ENCODE measurements at places on chromosomes 6 and 20. TPM values are rescaled to one million over a fixed set of nuclear protein-coding genes. Genes with fewer than 3 reads are reported as not detected.
A peak's percentile ranks its signal among the peaks of the same experiment; 100 is the strongest.

GRCh38 chr6:44052419-44053023, 74.7 kb downstream of the MRPL14 start:
- peak; percentile 29 for DNase-seq

DNA sequence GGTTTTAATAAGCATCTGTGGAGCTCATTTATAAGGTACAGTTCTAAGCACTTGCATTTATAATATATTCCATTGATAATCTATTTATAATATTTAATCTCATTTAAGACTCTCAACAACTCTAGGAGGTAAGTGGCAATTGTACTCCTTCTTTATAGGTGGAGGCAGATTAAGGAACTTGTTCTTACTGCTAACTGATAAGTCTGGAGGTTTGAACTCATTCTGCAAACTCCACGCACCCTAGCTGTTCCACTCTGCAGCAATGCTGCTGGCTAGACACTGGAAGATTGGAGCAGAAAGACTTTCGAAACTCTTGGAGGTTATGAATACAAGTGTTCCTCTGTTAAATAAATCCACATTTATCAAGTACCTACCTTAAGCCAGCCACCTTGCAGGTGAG, 793 bp upstream of the HDAC2 start:
- DNase-seq, result peak; percentile 7

Gene GJA1
- 482 TPM for total RNA-seq

Gene C20orf173
- total RNA-seq, result not detected

Gene IL17F
- not detected for total RNA-seq

Measured in dermis blood vessel endothelial cell (primary cell).